Left kidney (tissue), 8 donors: ENCODE measurements at places on chromosomes 1 and 21. TPM values are rescaled to one million over a fixed set of nuclear protein-coding genes. Genes with fewer than 3 reads are reported as not detected.

The DNAJC6 gene
- polyA plus RNA-seq = 6.6 TPM

The CFHR3 gene
- 0.50 TPM for polyA plus RNA-seq

The KRTAP19-1 gene
- polyA plus RNA-seq = not detected

The HES4 gene
- polyA plus RNA-seq = 13.8 TPM

The KCNJ9 gene
- 0.12 TPM for polyA plus RNA-seq

The KCNA3 gene
- 0.12 TPM for polyA plus RNA-seq

The IVL gene
- 0.23 TPM for polyA plus RNA-seq

The GPR137B gene
- polyA plus RNA-seq = 43.4 TPM

The OR2T2 gene
- polyA plus RNA-seq = not detected

The HLCS gene
- 18.0 TPM for polyA plus RNA-seq

The UMODL1 gene
- 0.22 TPM for polyA plus RNA-seq

The UBE2U gene
- polyA plus RNA-seq = not detected

The S100A12 gene
- polyA plus RNA-seq = not detected
